Kidney (tissue), 22 donors: ENCODE measurements at places on chromosomes 1 and 21.

DNA sequence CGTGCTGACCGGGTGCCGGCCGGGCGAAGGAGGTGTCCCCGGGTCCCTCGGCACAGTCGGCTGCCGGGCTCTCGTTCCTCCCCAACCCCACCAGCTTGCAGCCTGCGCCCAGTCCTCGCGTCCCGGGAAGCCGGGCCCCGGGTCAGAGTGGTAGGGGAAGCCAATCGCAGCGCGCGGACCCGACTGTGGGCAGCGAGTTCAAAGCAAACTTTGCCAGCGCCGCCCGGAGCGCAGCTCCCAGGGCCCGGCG lies 328 bp downstream of the MYCL start:
- DNase-seq = no peak

- no peak for DNase-seq
Measured at GRCh38 chr1:59137276-59137615, 159.6 kb upstream of the FGGY start.

GRCh38 chr1:156582388-156583017 lies 3.0 kb downstream of the TTC24 start:
- no peak for DNase-seq

DNA sequence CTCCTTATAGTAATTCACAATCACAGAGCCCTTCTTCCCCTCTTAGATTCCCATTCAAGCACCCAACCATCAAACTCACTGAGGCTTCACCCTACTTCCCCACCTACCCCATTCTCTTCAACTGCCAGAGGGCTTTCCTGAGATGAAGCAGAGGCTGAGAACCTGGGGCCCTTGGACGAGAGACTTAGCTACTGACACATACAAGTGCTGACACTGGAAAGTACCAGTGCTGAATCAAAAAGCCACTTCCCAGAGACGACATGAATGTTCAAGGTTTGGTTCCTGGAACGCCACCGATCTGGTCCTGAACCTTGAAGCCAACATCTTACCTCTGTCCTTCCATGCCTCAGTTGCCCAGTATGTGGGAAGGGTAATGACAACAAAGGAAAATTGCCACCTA lies 16.6 kb upstream of the RAP1A start:
- DNase-seq = no peak

GRCh38 chr1:16464917-16465625 lies 24.5 kb downstream of the NECAP2 start:
- no peak for DNase-seq

- DNase-seq = no peak
Measured at GRCh38 chr1:57262472-57262871, 161.4 kb downstream of the DAB1 start.

GRCh38 chr1:59294423-59294822 lies 2.5 kb upstream of the FGGY start:
- no peak for DNase-seq

DNA sequence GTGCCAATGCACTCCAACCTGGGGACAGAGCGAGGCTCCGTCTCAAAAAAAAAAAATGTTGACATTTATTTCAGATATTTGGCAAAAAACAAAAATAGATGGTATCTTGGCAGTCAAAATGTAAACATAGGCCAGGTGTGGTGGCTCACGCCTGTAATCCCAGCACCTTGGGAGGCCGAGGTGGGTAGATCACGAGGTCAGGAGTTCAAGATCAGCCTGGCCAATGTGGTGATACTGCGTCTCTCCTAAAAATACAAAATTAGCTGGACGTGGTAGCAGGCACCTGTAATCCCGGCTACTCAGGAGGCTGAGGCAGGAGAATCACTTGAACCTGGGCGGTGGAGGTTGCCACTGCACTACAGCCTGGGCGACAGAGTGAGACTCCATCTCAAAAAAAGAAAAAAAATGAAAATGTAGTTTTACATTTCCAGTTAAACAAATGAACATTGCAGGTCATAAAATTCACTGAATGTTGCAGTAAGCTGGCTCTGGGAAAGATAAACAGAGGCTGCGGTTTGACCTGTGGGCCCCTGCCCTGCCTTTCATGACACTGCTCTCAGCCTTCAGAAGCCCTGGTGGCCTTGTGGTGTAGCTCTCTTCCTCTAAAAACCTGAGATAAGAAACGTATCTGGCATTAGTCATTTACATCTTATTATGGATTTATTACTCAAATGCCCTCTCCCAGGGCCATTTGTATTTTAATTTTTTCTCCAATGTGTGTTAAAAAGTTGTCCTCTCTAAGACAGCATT lies 12.2 kb upstream of the SLC44A3 start:
- DNase-seq = no peak

DNA sequence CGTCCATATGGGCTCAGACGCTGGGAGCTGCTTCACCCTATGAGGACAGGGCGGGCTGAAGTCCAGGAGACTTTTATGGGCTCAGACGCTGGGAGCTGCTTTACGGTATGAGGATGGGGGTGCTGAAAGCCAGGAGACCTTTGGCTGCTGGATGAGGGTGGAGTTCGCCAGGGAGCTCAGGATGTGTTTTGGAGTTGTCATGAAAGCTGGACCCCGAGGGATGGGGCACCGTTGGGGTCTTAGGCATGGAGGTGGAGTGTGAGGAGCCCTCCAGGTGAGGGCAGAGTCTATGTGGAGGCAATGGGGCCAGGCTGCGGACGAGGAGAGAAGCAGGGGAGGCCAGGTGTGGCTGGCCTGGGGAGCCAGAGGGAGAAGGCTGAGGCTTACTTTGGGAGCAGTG lies 27.5 kb downstream of the TRPM2 start:
- DNase-seq = no peak

DNA sequence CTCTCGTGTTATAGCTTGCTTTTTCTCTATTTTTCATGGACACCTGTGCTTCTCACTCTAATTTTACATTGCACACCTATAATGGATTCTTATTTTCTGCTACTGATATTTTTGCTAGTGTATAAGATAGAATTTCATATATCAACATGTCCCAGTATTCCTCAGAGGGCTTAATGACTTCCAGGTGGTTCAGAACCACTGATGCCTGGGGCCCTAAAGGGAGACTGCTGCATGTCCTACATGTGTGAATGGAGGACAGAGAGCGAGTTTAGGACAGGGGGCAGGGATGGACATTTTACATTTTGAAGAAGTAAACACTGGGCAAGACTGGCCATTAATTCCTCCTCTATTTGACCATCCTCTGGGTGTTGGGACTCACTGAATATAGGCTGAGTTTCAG lies 100.6 kb downstream of the DISC1 start:
- DNase-seq = no peak

GRCh38 chr1:151196292-151196800 lies 2.0 kb upstream of the PIP5K1A start:
- peak; percentile 59 for DNase-seq

DNA sequence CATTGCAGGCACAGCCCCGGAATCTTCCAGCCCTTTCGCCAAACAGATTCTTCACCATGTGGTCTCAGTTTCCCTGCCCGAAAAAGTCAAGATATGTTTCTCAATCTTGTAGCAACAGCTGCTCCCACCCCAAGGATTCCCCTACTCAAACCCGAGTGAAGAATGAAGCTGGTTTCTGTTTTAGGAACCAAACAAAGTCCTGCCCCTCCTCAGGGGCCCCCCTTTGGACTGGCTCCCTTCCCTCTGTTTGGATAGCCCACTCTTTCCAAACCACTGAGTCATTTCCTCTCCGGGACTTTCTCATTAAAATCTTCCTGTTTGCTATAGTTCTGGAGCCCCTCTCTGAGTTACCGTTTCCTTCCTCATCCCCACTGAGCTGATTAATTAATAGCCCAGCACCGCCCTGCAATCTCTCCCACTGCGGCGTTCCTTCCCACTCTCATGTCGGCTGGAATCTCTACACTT lies 100.9 kb downstream of the TSEN15 start:
- DNase-seq = no peak

DNA sequence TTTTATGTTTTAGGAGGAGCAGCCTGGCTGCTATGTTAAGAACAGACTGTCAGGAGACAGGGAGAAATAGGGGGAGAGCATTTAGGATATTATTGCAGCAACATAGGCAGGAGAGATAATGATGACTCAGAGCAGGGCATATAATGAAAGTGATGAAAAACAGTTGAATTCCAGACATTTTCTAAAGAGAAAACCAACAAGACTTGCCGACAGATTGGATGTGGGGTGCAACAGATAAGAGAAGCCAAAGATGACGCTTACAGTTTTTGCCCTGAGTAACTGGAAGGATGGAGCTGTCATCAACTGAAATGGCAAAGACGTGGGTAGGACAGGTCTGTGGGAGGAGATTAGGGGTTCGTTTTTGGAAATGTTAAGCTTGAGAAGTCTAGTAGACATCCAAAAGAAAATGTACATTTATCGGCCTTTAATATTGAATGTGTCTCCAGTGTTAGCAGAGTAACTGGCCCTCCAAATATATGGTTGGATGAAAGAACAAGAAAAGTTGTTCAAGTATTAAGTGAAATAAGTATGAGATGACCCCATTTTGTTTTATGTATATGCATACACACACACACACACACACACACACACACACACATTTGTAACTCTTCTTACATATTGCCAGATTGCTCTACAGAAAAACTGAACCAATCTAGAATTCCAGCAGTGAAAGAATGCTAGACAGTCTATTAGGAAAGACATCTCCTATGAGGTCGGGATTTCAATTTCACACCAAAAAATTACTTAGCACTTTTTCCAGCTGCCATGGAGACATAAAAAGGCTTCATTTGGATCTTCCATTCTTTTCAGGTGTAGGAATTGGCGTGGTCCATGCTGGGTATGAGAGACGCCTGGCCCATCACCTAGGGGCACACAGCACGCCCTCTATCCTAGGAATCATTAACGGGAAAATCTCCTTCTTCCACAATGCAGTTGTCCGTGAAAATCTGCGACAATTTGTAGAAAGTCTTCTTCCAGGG lies 17.2 kb downstream of the DNAJC16 start:
- no peak for DNase-seq

GRCh38 chr1:65825741-65826140 lies 33.0 kb downstream of the PDE4B start:
- no peak for DNase-seq

DNA sequence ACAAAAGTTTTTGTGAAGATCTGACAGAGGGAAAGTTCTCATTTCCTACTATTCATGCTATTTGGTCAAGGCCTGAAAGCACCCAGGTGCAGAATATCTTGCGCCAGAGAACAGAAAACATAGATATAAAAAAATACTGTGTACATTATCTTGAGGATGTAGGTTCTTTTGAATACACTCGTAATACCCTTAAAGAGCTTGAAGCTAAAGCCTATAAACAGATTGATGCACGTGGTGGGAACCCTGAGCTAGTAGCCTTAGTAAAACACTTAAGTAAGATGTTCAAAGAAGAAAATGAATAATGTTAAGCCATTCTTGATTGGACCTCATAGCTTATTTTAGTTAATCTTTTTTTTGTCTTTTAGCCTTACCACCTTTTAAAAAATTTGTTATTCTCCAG lies 14.1 kb downstream of the GGPS1 start:
- no peak for DNase-seq

GRCh38 chr1:176785056-176785455 lies 322.1 kb downstream of the PAPPA2 start:
- DNase-seq = no peak

DNA sequence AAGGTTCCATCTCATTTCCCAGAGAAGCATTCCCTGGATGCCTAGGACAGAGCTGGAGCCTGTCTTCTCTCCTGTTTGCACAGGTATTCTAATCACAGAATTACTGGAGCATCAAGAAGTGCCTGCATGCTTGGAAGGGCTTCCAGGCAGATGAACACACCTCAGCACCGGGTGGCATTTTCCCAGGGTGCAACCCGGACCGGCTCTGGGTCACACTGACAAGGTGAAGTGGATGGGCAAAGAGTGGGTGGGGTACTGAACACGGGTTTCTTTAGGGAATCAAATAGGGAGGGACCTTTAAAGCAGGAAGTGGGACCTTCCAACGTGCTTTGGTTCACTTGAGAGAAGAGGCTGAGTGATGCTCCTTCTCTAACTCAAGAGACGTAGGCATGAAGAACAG lies 7.1 kb upstream of the PEF1 start:
- no peak for DNase-seq

- no peak for DNase-seq
Measured at GRCh38 chr1:7171574-7171973, 386.3 kb downstream of the CAMTA1 start.

GRCh38 chr21:43984905-43985689 lies 27.0 kb upstream of the TRAPPC10 start:
- DNase-seq = no peak

GRCh38 chr1:44305962-44306422 lies 49.1 kb downstream of the ERI3 start:
- peak; percentile 53 for DNase-seq

- DNase-seq = peak; percentile 84
Measured at GRCh38 chr1:16143566-16144324, 12.1 kb downstream of the EPHA2 start.

DNA sequence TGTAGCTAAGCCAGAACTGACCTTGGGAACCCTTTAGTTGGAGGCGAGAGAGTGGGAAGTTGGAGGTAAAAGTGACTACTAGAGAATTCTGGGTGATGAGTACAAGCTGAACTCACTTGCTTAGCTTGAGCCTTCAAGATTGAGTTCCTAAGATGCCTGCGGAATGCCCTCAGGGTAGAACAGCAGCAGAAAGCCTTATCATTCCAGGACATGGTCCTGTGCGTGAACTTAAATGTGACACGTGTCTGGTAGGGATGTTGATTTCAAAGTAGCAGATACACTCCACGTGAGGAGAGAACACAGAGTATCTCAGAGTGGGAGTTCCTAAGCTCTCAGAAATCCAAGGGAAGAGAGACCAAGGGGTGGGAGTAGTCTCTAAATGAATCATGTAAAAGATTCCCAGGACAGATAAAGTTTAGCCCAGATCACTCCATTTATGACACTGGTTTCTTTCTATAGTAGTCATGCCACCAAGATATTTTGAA lies 60.1 kb downstream of the KCNK1 start:
- DNase-seq = no peak

- no peak for DNase-seq
Measured at GRCh38 chr1:222372221-222372620, 175.7 kb downstream of the HHIPL2 start.

GRCh38 chr21:45454060-45454925 lies 49.3 kb downstream of the COL18A1 start:
- no peak for DNase-seq

DNA sequence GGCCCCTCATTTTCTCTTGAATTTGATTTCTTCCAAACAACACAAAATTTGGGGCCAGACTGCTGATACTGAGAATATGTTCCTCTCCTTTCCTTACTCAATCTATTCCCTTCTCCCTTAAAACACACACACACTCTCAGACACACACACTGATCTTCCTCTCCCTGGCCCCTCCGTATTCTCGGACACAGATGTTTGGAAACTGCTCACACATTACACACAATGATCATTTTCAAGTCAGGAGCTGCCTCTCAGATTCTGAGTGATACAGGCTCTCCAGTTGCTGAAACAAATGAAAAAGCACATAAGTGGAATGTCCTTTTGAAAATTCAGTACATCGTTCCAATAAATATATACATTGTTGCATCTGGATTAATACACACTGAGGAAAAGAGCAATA lies 161.3 kb downstream of the CLEC20A start:
- no peak for DNase-seq
